ENCODE measurements at places on chromosomes 1 and 21.

DNA sequence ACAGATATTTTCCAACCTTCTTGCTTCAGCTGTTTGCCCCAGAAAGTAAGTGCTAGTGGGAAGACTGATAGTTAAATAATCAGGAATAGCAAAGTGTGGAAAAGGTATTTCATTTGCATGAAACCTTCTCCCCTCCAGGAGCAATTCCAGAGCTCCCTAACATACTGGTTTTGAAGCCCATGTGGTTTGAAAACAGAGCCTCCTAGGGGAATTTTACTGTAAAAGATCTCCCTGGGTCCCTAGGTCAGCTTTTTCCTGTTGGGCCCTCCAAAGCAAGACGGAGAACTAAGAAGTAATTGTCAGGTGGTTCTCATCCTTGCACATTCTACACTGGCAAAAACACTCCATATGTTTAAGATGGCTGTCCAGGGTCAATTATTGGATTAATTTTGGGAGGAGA, 218.7 kb upstream of the FOXD3 start:
- no peak for DNase-seq

- DNase-seq, result peak; percentile 9
These were observed 25.5 kb upstream of the IFNAR1 start for GRCh38 chr21:33299181-33299752.

DNA sequence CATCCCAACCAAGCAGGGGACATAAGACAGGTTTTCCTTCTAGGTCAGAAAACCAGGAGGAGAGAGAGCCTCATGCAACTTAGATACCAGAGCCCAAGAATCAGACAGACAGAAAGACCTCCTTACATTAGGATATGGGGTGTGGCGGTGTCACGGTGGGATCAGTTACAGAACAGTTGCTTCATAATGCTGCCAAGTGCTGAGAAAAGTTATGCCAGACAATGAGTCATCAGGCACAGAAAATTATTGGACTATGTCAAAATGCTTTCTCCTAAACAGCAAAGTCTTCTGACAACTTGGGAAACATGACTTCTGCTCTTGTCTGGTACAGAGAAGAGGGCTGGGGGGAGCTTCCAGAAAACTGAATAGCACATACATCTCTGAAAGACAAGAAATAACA, 1120.2 kb upstream of the TMPRSS15 start:
- DNase-seq, result no peak

- DNase-seq, result no peak
These were observed 414.1 kb upstream of the ESRRG start for GRCh38 chr1:217137210-217137881.

- no peak for DNase-seq
These were observed 16.1 kb downstream of the IFT25 start for GRCh38 chr1:53929246-53929960.

DNA sequence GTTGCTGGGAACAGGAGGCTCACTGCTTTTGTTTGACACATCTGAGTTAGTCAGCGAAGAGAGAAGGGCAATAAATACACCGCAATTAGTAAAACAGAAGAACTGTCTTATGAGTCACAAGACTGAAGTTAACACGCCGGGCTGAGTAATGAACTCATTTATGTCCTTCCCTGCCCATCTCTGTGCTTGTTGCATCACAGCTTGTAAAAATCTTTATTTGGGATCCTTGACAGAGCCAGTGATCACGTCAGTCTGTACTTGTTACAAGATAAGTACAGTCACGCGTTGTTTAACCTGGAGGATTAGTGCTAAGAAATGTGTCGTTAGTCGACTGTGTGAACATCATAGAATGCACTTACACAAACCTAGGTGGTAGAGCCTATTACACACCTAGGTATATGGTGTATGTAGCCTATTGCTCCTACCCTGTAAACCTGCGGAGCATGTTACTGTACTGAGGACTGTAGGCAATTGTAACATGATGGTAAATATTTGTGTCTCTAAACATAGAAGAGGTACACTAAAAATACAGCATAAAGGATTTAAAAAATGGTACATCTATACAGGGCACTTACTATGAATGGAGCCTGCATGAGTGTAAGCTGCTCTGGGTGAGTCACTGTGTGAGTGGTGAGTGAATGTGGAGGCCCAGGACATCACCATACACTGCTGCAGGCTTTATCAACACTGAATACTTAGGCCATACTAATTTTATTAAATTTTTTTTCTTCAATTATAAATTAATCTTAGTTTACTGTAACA, 272.2 kb downstream of the TNR start:
- DNase-seq, result no peak

GRCh38 chr1:8845104-8846097, 28.0 kb upstream of the RERE start:
- DNase-seq, result no peak

- peak; percentile 79 for DNase-seq
These were observed at the start of gene PBXIP1 for GRCh38 chr1:154955718-154956543. PBXIP1 (minus strand) TSS chr1:154956099; CDS start chr1:154953721, 2,378 bp downstream.

- no peak for DNase-seq
These were observed 92.6 kb upstream of the BEND5 start for GRCh38 chr1:48869116-48869893.

DNA sequence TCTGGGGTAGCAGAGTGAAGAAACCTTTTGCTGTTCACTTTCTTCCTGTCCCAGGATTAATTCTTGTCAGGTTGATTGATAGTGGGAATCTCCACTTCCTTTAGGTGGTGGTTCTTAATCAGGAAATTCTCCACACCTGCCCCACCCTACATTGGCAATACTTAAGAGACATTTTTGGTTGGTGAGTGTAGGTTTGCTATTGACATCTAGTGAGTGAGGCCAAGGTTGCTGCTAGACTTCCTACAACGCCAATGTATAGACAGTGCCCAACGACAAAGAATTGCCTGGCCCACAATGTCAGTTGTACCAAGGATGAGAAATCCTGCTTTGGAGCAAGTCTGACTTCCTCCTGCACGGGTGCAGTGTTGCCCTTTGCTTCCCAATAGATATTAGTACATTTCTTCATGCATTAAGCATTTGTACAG, 38.5 kb downstream of the MAP3K7CL start:
- no peak for DNase-seq

GRCh38 chr1:79117376-79117775, 110.8 kb upstream of the ADGRL4 start:
- DNase-seq, result no peak

- DNase-seq, result no peak
These were observed 7.5 kb downstream of the TMEM9 start for GRCh38 chr1:201146626-201147390.

DNA sequence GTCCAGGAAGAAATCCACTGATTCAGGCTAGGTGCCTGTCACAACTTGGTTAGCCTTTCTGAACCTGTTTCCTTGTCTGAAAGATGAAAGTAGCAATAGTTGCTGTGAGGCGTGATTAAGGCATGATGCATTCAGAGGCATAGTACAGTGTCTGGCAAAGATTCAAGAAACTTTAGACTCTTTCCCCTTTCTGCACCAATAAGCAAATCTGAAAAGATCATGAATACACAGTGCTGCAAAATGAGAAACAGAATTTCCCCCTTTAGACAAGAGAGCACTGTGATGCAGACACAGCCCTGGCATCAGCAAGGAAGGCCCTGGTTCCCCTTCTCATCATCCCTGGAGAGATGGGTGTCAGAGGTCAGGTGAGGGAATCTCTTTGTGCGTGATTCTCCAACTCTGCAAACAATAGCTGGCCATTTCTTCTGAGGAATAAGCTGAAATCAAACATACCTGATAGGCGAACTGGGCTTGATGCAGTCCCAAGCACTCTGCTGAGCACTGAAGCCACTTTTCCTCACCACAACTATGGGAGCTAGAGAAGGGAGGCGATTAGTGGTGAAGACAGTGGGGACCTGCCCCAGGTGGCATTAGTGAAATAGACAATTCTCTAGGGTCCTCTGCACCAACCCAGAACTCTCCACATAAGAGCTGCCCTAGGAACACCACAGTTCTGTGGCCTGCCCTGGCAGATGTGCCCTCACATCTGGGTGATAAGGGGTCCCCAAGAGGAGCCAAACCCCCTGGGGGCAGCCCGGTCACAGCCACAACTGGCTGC, 41.7 kb downstream of the ITPKB start:
- no peak for DNase-seq

GRCh38 chr21:45414396-45415187, 9.6 kb downstream of the COL18A1 start:
- no peak for DNase-seq

- no peak for DNase-seq
These were observed 155.0 kb downstream of the PCNX2 start for GRCh38 chr1:233140499-233140898.

DNA sequence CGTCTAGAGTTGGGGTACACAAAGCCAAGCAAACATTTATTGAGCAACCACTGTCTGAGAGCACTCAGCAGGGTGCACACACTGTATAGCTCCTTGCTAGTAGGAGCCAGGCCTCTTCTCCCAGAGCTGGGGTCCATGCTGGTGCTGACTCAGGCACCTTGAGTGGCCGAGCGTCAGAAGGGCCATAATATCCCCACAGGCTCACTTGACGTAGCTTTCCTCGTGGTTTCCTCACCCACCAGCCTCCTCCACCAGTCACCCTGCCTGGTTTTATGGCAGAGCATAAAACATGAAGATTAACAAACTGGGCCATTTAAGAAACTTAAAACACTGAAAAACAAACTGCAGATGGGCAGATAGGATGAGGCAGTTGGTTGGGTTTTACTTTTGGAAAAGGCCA, 361.5 kb downstream of the HHAT start:
- DNase-seq, result no peak

Measured in CD4-positive, alpha-beta T cell (primary cell).